Peyer's patch (tissue), 4 donors: ENCODE measurements at places on chromosomes 7 and 10.

DNA sequence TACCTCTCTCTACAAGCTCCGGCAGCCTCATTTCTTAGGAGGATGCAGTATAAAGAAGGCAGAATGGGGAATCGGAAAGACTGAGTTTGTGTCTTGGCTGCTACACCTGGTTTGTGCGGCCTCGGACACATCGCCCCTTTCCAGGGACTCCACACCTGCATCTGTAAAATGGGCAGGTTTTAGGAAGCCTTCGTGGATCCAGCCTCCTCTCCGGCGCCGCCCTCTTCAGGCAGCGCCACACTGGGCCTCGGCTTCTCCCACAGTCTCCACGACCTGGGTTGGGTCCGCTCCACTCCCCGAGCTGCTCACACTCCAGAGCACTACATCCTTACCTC lies 341 bp downstream of the GOT1 start:
- DNase-seq = no peak

- no peak for DNase-seq
Measured at GRCh38 chr10:88041243-88042159, 178.1 kb downstream of the PTEN start.

- DNase-seq = no peak
Measured at GRCh38 chr10:44956717-44957706, 2.6 kb upstream of the RASSF4 start.

GRCh38 chr10:63767138-63767801 lies 246.1 kb downstream of the REEP3 start:
- DNase-seq = no peak

- DNase-seq = no peak
Measured at GRCh38 chr7:118182593-118183427, 1.2 kb upstream of the LSM8 start.

- DNase-seq = peak; percentile 73
Measured at GRCh38 chr7:8176370-8177081, 85.4 kb downstream of the ICA1 start.

- no peak for DNase-seq
Measured at GRCh38 chr10:70617798-70618568, 15.4 kb upstream of the PRF1 start.

- no peak for DNase-seq
Measured at GRCh38 chr7:149778327-149778637, 4.9 kb upstream of the ZNF467 start.

GRCh38 chr10:67257018-67257417 lies 331.2 kb downstream of the LRRTM3 start:
- DNase-seq = no peak

DNA sequence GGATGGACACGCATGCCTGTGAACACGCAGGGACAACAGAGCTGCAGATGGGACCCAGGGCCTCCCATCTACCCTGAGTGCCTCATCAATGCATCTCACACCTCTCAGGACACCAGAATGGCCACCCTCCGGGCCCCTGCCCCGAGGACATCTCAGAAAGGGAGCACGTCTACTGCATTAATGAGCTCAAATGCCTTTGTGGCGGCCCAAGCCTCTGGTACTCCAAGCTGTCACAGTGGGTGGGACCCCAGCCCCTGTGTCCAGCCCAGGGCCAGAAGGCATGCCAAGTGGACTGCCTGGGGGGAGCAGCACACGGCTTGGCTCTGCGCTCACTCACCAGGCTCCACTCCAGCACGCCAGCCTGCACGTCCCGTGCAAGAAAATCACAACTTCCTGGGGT lies 52.0 kb downstream of the TCERG1L start:
- no peak for DNase-seq

DNA sequence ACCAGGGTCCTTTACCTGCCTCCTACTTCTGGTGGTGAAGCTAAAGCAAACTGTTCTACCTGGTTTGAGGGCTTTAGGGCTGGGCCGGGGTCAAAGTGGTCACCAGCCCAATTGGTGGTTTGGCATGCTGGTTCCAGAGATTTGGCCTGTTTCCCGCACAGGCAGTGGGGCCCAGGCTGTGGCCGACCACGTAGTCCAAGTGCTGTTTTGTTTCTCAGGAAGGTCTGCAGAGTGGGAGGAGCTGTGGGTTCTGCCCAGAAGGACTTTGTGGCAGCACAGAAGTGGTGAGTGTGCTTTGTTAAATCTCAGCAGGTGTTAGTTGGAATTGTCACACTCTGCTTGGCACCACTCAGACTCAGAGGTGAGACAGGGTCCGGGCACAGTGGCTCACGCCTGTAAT lies 85.8 kb downstream of the MKX start:
- no peak for DNase-seq

GRCh38 chr7:131747658-131748232 lies 191.3 kb upstream of the PODXL start:
- no peak for DNase-seq

- DNase-seq = no peak
Measured at GRCh38 chr10:1141261-1141660, 85.1 kb downstream of the WDR37 start.

DNA sequence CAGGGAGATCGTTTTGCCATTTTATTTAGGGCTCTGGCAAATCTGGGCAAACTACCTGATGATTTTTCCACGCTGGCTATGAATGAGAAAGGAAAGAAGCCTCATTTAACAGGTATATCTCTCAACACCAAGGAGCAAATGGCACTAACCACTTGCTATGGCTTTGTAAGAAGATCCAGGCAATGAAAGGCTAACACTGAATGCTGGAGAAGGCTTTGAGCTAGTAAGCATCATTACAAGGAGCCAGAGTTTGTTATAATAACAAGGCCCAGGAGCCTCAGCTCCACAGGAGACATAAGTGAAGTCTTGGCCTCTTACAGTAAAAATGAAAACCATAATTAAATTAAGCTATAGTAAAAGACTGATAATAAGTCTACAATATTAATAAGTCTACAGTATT lies 123.1 kb downstream of the CNOT4 start:
- no peak for DNase-seq

DNA sequence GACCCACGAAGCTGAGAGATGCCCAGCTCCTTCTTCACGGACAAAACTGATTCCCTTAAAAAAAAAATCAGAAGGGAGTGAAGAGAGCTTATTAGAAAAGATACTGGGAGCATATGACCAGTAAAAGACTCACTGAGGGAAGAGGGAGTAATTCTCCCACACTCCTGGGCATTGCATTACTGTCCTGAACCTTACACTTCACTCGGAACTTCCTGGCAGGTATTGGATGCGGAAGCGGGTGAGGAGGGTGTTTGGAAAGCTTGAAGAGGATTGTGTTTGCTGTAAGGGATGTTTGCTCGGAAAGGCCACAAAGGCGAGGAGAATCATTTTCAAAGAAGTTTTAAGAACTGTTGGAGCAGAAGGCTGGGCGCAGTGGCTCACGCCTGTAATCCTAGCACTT lies 375 bp downstream of the HKDC1 start:
- DNase-seq = no peak

GRCh38 chr10:125141860-125142484 lies 18.4 kb downstream of the CTBP2 start:
- no peak for DNase-seq

- no peak for DNase-seq
Measured at GRCh38 chr7:95529701-95530100, 44.0 kb downstream of the ASB4 start.

DNA sequence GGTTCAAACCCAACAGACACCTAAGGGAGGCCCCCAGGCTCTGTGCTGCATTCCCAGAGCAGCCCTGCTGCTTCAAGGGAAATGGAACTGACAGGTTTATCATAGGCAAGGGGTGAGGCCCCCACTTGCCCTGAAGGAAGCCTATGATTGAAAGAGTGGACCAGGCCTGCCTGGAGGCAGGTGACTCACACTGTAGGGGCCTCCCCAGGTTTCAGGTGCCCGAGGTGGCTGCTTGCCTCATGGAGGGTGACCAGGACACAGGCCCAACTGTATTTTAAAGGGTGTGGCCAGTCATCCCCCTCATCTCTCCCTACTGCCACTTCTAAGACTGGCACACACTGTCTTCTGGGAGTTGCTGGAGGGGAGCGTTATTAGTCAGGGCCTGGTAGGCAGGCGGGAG lies 85.4 kb downstream of the ATXN7L1 start:
- DNase-seq = no peak

DNA sequence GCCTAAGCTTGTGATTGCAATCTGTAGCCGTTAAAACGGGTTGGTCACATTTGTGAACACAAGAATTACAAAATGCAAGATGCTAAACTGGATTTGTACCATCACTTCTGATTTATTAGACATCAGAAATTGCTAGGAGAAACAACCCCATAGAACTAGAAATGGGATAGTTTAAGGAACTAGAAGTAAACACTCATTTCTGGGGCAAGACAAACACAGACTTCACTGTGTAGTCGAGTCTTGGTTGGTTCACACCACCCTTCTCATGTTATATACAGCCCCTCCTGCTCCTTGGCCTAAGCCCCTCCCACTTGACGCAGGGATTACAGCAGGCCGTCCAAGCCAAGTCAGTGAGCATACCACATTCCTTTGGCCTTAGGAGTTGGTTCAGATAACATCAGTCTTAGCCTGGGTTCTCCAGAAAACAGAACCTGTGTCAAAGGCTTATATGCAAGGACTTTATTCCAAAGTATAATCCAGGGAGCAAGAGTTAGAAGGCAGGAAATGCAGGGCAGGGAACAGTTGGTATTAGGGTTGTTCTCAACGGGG lies 2.0 kb upstream of the NRAP start:
- DNase-seq = no peak

DNA sequence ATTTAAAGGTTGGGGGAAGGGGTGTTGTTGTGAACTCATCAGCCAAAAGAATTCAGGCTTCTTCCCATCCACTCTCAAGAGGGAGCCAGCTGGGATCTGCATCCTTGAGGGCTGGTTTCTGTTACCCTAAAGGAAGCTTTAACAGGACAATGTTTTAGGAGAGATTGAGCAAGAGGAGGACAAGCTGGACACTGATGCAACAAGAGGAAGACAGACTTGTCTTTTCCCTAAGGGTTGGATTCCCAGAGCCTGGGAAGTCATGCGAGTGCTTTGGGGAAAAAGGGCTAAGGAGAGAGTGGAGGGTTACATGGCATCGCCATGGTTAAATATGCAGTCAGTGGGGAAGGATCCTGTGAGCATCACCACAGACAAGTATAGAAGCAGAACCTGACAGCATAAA lies 47.6 kb upstream of the PDE1C start:
- no peak for DNase-seq

DNA sequence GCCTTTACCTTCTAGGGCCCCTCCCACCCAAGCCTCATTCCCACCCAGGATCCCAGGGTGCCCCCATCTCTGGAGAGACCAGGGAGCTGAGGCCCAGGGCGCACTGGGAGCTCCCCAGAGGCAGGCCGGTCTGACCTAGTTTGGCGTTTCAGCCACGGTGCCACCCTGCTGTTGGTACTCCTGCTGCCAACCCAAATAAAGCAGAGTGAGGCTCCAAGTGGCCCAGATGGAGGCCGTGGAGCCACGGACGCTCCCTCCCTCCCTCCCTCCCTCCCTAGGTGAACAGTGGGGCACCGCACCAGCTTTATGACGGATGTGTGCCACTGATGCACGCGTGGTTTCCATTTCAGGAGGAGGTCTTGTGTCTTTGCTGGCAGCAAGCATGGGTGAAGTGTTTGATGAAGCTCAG lies 1.8 kb downstream of the INPP5A start:
- DNase-seq = peak; percentile 47

- DNase-seq = no peak
Measured at GRCh38 chr10:63780101-63780500, 258.9 kb downstream of the REEP3 start.

- no peak for DNase-seq
Measured at GRCh38 chr7:50199824-50200223, 104.7 kb upstream of the IKZF1 start.

DNA sequence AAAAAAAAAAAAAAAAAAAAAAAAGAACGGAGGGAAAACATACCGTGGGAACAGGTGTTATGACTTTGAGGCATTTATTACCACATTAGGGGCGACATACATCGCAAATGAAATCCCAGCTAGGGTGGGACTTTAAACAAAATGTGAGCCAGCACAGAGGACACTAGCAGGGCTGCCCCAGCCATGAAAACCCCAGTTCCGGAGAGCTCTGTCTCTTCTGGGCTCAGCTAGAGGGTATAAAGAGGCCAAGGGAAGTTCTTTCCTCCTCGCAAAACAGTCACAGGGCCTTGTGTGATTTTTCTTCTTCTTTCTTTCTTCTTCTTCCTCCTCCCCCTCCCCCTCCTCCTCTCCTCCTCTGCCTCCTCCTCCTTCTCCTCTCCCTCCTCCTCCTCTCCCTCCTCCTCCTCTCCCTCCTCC lies 59.9 kb upstream of the ECHDC3 start:
- DNase-seq = no peak

DNA sequence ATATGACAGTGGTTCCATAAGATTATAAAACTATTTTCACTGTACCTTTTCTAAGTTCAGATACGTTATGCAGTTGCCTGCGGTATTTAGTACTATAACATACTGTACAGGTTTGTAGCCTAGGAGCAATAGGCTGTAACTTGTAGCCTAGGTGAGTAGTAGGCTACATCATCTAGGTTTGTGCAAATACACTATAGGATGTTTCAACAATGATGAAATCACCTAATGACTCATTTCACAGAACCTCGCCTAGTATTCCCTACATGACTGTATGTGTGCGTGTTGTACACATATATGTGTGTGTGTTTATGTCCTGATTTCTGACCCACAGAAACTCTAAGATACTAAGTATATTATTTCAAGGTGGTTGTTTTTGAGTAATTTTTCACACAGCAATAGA lies 139.0 kb downstream of the HERPUD2 start:
- no peak for DNase-seq
